IMR-90 (cell line): ENCODE measurements at places on chromosomes 16 and 17. TPM values are rescaled to one million over a fixed set of nuclear protein-coding genes. Genes with fewer than 3 reads are reported as not detected.
A peak's percentile ranks its signal among the peaks of the same experiment; 100 is the strongest.

DNA sequence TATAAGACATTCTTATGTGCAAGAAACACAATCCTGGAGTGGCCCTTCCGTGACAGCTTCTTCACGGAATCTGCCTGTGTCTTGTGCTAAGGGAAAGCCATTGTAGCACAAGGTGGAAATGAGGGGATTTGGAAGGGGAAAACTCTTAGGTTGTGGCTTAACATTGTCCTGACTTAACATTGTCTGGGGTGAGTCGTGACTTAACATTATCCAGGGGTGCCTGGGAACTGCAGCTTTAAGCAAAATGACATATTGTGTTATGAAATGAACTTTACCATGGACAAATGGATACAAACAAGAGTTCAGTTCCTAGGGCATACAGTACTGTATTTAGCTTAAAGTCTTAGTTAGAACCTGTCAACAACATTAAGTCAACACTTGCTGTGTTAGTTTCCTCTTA lies 323.9 kb downstream of the CPPED1 start:
- DNase-seq, result no peak

GRCh38 chr17:42018339-42018738 lies 1.1 kb upstream of the DNAJC7 start:
- no peak for DNase-seq

GRCh38 chr17:80781807-80782277 lies 209.8 kb upstream of the CHMP6 start:
- DNase-seq, result no peak

- peak; percentile 45 for DNase-seq
Measured at GRCh38 chr17:14831491-14831890, 433.6 kb downstream of the PMP22 start.

- DNase-seq, result no peak
Measured at GRCh38 chr17:9705745-9706144, 60.4 kb downstream of the USP43 start.

GRCh38 chr17:42442196-42442565 lies 16.5 kb upstream of the ATP6V0A1 start:
- no peak for DNase-seq

DNA sequence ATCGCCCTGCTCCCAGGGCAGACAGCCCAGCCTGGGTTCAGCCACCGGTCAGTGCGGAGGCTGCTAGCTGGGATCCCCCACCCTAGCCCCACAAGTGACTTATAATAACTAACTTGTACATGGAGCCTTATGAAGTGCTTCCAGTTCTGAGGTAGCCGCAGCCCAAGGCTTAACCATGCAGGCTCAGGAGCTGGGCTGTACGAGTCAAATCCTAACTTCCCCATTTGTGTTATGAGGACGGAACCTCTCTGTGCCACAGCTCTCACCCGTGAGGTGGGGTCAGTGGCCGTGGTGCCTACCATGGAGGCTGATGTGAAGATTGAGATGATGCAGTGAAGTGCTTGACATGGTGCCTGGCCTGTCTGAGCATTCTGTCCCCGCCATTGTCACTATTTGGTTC lies 27.8 kb upstream of the GOSR2 start:
- DNase-seq, result no peak

DNA sequence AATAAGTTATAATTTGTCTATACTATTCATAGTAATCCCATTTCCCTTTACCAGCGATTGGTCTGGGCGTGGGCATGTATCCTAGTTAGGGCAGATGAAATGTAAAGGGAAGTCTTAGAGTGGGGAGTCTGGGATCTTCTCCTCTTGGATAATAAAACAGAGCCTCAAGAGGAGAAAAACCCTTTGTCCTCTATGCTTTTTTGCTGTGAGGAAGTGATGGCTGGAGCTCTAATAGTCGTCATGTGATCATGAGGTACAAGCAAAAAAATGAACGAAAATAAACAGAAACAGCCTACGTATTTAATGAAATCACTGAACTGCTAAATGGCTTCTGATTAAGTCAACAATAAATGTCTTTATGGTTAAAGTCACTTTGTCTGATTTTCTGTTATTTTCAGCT lies 26.8 kb downstream of the EFCAB5 start:
- DNase-seq, result peak; percentile 23

- DNase-seq, result peak; percentile 78
Measured at GRCh38 chr17:7838090-7839075, 4.4 kb downstream of the KDM6B start.

DNA sequence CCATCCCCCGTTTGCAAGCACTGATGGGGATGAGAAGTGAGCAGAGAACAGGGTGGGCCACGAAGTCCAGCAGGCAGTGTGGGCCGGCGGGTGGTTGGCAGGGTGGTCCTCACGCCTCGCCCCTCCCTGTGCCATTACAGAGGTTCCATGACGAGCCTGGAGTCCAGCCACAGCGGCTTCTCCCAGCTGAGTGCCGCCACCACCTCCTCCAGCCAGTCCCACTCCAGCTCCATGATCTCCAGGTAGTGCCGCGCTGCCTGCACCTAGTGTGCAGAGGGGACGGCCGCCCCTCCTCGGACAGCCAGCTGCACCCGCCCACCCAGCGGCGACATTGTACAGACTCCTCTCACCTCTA lies 73.0 kb downstream of the SEC14L1 start:
- DNase-seq, result no peak

- peak; percentile 68 for DNase-seq
Measured at GRCh38 chr17:49836111-49837030, 11.5 kb downstream of the TAC4 start.

The CACNG1 gene
- total RNA-seq, result not detected in 2 replicates

The TLCD2 gene
- 0.72 and 0.83 TPM in 2 replicates for total RNA-seq

The PIRT gene
- total RNA-seq, result not detected in 2 replicates

The MYO15A gene
- total RNA-seq, result 0.18 and 0.56 TPM in 2 replicates

The NPIPB9 gene
- total RNA-seq, result 0.56 TPM in 1 of 2 replicates, not detected in the other
